ENCODE measurements at places on chromosomes 6 and 20.

DNA sequence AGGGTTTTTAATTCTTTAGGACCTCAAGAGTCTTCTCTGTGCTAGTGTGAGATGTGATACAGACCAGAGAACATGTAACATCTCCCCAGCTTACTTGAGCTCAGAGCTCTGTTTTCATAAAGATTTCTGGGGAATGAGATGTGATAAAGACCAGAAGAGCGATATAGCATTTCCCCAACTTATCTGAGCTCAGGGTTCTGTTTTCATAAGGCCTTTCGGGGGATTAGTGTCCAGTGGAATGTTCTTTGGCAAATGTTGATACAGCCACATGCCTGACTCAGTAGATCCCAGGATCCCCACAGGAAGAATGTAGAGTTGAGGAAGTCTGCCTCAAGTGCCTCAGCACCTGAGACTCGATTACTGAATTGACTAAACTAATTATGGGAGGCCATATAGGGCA, 18.7 kb upstream of the TOP1 start:
- no peak for DNase-seq

- DNase-seq, result no peak
Measured at GRCh38 chr20:19978511-19979210, 38.5 kb upstream of the NAA20 start.

DNA sequence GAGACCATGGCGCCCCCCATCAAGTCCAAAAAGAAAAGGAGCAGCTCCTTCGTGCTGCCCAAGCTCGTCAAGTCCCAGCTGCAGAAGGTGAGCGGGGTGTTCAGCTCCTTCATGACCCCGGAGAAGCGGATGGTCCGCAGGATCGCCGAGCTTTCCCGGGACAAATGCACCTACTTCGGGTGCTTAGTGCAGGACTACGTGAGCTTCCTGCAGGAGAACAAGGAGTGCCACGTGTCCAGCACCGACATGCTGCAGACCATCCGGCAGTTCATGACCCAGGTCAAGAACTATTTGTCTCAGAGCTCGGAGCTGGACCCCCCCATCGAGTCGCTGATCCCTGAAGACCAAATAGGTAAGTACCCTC, 41.7 kb upstream of the NAA20 start:
- DNase-seq, result no peak

DNA sequence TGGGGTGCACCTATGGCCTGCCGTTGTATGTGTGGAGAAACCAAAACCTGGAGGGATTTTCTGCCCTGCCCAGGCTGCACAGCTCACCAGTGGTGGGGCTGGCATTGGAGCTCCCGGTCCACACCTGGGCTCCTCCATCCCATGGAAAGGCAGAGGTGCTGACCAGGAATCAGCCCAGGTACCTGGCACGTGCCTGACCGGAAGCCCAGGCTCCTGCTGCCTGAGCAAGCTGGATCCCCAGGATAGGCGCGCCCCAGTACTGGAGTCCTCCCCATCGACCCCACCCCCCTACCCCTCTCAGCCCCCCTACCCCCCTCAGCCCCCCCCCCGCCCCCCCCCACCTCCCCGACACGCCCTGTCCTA, 39.9 kb upstream of the HMGA1 start:
- no peak for DNase-seq

- DNase-seq, result no peak
Measured at GRCh38 chr20:33963751-33964150, 30.0 kb upstream of the RALY start.

GRCh38 chr6:43308101-43308989, at the start of gene CRIP3:
TSS of gene CRIP3 (minus strand) at chr6:43308826. CDS start at chr6:43308792, 34 bp downstream.
- no peak for DNase-seq

GRCh38 chr6:150514806-150515380, 84.8 kb upstream of the PLEKHG1 start:
- DNase-seq, result peak; percentile 82

GRCh38 chr6:115610696-115611095, 450.0 kb downstream of the FRK start:
- DNase-seq, result no peak

DNA sequence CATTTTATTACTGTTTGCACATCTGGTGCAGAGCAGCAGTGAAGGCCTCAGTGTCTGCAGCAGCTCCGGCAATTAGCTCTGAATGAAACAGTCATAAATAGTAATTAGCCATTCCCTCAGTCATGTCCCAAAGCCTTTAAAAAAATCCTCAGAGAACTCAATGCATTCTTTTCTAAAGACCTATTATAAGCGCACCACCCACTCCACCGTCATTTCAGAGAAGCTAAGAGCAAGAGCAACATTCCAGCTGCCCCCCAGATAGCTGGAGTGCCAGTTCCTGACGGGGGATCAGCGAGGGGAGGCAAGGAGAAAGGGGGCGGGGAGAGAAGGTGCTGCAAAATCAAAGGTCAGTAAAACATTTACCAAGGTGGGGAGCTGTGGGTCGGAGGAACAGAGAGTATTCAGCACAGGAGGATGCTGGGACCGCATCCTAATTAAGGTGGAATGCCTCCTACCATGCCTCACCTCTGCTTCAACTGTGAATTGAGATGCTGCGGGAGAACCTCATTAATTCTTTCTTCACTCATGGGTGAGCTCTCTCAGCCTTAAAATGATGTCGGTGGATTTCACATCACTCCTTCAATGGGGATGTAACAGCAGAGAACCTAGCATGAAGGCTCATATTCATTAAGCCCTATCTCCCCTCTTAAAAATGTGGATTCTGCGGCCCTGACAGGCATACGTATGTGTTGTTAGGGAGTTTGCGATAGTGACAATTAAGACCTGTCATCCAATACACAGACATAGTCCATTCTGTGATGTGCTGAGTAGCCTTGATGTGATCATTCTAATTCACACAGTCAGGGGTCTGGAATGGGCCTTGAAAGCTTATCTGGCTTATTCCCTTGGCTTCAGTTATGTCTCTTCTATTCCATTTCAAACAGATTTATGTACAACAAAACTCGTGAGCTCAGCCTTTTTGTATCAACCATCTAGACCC, 469.5 kb upstream of the NRSN1 start:
- no peak for DNase-seq

GRCh38 chr6:106702451-106703110, 73.2 kb downstream of the QRSL1 start:
- no peak for DNase-seq

DNA sequence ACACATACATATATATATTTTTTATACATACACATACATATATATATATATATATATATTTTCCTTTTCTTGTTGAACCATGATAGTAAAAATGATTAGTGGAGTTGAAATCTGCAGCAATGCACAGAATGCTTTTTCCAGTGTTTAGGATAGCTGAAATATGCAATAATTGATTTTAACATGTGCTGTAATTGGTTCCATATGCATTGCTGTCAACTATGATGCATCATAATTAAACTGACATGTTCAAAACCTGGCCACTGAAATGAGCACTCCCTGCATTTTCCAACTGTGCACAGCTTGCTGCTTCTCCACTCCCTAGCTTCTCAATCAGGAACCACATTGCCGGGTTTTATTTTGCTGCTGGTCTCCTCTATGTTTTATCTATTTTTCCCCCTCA, 358.3 kb downstream of the PAX1 start:
- no peak for DNase-seq

DNA sequence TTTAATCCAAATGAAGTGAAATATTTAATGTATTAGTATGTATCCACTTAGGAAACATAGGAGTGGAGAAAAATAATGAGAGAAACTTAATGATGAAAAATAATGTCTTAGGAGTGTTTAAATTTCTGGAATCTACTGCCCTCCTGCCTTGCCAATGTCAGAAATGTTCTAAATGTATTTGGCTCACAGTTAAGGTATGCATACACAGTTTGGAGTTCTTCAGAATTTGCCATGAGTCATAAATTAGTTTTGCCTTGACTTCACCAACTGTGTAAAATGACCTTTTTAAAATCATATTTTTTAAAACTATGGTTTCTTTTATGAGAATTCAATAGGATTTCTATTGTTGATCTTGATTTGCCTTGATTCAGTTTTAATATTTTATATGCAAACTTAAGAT, 191.7 kb upstream of the HSF2 start:
- no peak for DNase-seq

DNA sequence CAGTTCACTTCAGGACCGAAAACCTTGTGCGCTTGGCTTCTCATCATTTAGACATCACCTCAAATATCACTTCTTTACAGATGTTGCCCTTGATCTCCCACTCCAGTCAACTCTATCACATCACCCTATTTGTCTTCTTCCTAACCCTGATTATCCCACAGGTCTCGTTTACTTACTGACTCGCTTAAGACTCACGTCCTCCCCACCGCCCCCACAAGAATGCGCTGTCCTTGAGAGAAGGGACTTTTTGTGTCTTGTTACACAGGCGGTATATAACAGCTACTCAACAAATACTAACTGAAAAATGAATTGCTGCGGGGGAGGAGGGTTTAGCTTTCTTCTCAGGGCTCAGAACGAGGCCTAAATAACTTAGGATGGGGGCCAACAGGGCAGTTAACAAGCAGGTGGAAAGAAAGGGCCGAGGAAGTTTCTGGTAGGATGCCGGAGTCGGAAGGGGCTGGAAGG, 527 bp downstream of the TOMM34 start:
- no peak for DNase-seq

- no peak for DNase-seq
Measured at GRCh38 chr20:9966966-9967365, 67.8 kb upstream of the ANKEF1 start.

- DNase-seq, result no peak
Measured at GRCh38 chr6:47221565-47221964, 88.1 kb downstream of the TNFRSF21 start.

- no peak for DNase-seq
Measured at GRCh38 chr6:25649611-25650010, 2.4 kb upstream of the SCGN start.

DNA sequence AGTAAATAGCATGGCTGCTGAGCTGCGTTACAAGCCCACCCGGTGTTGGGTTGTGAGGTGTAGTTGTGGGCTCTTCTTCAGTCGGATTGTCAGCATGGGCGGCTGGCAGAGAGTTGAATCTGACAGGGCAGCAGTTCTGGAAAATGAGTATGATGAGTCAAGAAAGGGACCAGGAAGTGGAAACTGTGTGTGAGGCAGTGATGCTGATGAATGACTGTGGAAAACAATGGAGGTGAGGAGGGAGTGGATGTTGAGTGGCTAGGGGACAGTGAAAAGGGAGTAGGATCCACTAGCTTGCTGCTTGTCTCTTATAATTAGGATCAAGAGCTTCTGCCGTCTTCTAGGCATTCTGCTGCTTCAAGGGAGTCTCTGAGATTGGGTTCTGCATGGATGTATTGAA, 154.3 kb downstream of the ESR1 start:
- no peak for DNase-seq

DNA sequence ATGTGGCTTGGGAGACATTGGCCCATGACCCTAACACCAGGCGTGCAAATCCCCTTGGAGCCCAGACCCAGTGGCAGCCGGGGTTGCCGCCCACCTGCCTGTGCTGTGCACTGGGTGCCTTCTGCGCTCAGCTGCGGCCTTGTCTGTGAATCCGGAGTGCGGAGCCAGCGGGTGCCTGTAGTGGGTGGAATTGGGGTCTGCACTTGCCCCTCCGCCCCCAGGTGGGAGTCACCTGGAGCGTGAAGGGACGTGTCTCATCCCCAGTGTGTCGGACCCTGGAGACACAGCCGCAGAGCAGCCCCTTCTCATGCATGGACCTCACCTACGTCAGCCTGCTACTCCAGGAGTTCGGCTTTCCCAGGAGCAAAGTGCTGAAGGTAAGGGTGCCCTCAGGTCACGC, 22.9 kb upstream of the PYGB start:
- no peak for DNase-seq

DNA sequence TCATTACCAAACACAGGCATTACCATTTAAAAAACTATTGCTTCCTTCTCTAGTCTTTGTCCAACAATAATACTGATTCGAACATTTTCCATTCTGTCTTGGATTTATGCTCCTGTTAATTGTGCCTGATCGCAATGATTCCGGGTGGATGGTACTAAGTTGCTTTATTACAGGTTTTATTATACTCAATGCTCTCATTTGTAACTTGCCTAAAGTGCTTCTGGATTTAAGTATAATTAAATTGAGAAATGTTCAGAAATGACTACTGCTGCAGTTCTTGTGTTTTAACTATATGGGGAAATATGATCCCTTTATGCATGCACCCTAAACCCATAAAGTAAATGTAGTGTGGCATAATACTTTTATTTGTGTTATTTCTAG, 7.2 kb downstream of the TFAP2A start:
- DNase-seq, result no peak

- DNase-seq, result no peak
Measured at GRCh38 chr20:57395111-57395966, 4.1 kb downstream of the RBM38 start.

DNA sequence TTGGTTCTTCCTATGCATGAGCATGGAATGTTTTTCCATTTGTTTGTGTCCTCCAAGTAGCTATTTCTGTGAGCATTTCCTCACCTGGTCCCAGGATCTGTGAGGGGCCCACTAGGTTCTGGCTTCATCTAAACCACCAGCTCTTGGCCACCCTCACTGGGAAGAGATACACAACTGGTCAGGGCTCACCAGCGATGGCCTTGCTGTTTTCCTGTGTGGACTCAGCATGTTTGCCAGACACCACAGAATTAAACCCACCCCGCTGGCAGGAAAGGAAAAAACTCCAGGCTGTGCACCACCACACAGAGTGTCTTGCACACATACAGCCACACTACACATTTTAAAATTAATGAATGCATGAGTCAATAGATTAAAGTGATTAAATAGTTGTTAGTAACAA, 65.1 kb upstream of the NXT1 start:
- no peak for DNase-seq

DNA sequence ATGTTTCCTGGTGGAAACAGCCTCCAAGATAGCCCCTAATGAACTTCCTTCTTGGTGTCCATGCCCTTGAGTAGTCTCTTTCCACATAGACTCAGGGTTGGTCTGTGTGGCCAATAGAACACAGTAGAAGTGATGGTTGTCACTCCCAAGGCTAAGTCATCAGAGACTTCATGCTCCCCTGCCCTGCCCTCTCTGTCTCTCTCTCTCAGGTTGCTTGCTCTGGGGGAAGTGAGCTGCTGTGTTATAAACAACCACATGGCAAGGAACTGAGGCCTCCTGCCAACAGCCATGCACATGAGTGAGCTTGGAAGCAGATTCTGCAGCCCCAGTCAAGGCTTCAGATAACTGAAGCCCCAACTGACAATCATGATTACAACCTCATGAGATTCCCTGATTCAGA, 85.3 kb upstream of the SLC22A16 start:
- DNase-seq, result no peak

DNA sequence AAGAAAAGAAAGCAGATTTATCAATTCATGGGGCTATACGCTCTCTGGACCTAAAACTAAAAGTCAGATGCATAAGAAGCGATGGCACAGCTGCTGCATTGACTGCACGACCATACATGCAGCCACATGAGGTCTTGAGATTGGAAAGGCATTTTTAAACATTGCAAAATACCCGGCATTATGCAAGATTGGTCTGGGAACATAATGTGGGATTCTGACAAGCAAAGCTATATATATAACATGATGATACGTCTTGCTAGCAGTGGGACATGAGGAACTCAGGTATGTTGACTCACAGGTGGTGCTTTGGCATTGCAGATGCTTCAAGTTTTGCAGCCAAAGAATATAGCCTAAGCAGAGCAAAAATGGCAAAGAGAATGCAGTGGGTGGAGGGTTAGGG, 55.1 kb downstream of the SAMD3 start:
- no peak for DNase-seq
